ENCODE measurements at places on chromosomes 1 and 21.

DNA sequence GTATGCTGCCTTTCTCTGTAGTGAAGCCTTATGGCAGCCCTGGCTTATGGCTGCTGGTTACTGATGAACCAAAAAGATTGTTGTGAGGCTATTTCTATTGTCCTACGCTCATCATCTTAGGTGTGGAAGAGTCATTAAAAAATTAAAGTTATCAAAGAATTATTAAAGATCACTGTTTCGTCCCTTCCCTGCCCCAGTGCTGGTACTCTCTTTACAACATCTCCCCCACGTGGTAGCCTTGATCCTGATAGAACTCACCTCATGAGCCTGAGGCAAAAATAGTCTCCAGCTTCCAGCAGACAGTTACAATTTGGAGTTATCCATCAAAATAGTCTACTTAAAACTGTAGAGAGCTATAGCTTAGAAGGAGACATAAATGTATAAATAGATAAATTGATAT is 201.5 kb downstream of the S1PR1 start:
- no peak for DNase-seq

DNA sequence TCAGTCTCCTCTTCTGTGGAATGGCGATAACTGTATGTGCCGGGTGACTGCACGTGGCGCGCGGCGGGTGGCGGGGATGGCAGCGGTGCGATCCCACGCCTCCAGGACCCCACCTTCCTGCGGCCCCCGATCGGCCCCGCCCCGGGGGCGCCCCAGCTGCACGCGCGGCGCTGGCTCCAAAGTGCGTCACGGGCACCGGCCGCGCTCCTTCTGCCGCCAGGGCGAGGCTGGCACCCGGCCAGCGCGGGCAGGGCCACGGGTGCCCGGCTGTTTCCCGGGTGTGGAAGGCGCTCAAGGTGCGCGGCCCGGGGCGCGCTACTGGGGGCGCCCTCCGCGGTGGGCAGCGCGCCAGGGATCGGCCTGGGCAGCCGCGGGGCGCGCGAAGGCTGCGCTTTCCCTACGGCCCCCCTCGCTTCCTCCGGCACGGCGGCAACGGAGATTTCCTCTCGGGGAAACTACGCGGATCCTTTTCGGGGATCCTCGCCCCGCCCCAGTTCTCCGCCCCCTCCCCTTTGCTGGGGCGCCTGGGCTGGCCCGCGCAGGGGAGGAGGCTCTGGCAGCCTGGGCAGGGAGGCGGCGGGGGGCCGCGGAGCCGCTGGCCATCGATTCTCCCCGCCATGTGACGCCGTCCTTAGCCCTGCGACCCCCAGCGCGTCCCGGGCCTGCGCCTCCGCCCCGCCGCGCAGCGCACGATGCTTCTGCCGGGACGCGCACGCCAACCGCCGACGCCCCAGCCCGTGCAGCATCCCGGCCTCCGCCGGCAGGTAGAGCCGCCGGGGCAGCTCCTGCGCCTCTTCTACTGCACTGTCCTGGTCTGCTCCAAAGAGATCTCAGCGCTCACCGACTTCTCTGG is at the start of gene EVA1C:
EVA1C (plus strand) TSS at position 545 of the 853 bp plus-strand sequence; CDS start at position 693, 148 bp downstream.
- DNase-seq: peak; percentile 60

GRCh38 chr1:227038401-227038800 is 98.3 kb downstream of the COQ8A start:
- no peak for DNase-seq

DNA sequence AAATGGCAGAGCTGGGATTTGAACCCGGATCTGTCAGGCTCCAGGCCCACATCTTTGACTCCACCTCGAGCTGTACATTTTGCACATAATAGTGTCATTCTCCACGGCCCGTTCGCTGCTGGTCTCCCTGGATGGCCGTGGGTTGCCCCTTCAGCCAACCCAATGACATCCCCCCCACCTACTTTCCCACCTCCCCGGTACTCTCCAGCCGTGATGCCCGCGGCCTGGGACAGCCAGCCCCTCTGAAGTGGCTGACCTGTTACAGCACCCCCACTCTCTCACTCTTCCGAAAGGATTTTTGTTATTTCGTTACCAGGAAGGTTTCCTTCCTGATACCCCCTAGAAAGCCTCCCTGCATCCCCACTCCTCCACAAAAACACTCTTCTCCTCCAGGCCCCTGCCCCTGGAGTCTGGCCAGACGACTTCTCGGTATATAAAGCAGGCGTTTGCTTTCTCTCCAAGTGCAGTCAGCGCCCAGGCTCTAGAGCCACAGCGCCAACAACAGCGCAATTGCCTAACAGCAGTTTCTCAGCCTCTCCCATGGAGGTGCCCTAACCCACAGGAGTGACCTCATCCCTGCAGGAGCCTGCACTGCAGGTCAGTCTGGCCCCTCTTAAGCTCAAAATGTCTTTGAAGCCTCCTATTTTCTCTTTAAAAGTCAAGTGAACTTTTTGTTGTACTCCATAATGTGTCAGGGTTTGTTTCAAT is 14.5 kb upstream of the GJB5 start:
- DNase-seq: no peak

- no peak for DNase-seq
Measured at GRCh38 chr1:107993920-107994319, 28.9 kb upstream of the VAV3 start.

- DNase-seq: no peak
Measured at GRCh38 chr1:92484472-92485380, 2.0 kb downstream of the GFI1 start.

DNA sequence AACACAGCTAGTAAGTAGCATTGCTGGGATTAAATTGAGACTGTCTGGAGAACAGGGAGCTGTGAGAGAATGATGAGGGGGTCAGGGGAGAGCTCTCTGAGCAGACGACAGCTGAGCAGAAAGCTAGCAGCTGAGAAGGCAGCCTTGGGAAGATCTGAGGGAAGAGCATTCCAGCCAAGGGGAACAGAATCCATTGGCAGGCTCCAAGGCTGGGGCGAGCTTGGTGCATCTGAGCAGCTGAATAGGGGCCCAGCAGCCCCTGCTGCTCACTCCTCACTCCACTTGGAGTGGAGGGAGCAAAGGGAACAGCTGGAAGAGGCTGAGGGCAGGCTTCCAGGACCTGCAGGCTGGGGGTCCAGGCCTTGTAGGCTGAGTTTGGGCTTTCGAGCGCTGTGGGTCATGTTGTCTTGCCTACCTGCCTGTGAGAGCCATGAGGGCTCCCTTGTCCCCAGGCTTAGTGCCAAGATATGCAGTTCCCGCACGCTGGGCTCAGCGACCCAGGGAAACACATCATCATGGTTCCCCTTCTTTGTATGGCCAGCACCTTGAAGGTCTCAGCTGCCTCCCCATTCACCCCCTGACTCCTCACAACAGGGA is 10.5 kb downstream of the ACOT11 start:
- DNase-seq: no peak

DNA sequence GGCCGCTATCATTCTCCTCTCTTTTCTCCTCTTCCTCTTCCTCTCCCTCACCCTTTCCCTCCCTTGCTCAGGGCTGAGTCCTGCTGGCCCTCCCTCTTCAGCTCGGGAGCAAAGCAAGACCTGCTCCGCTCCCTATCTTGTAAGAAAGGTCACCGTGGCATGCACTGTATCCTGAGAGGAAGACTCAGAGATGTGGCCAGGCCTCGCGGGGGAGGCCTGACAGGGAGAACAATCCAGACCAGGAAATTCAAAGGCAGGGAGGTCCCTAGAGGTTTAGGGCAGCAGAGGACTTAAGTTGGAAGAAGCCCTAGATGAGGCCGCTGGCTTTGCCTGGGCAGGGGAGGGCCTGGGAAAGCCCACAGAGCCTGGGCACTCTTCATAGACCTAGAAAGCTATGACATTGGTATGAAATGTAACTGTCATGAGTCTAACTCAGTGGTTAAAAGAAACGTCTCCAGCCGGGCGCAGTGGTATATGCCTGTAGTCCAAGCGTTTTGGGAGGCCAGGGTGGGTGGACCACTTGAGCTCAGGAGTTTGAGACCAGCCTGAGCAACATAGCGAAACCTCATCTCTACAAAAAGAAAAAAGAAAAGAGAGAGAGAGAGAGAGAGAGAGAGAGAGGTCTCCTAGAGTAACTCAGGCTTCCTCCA is 14.6 kb upstream of the PTAFR start:
- DNase-seq: no peak

DNA sequence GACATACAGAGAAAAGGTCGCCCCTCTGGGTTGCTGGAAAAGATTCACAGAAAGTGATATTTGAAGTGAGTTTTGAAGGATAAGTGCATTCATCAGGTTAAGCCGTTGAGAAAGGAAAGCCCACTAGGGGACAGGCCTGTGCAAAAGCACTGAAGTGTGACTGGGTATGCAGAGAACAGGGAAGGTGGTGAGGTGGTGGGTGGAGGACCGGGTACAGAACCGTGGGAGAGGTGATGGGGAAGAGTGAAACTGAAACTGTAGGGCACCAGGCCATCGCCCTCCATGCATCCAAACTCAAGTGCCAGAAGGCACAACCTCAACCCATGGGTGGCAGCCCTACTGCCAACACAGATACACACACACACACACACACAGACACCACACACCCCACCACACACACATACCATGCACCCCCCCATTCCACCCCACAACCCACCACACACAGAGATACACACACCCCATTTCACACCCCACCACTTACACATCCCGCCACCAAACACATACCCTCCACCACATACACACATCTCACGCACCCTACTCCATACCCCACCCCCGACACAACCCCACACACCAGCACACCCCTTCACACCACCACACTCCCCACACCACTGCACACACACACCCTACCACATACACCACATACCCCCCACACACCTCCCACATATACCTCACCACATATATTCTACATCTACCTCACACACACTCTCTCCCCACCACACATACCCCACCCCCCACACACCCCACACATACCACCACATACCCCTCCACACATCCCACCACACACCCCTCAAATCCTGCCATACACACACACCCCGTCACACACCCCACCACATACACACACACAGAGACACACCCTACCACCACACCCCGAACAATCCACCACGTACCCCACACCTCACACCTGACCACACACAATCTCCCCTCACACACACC is 59.0 kb downstream of the TSEN15 start:
- DNase-seq: no peak

GRCh38 chr1:182217967-182218366 is 156.5 kb upstream of the ZNF648 start:
- DNase-seq: no peak

GRCh38 chr21:31136891-31137290 is 98.6 kb upstream of the KRTAP19-8 start:
- no peak for DNase-seq

GRCh38 chr1:64923294-64923718 is 43.0 kb downstream of the JAK1 start:
- DNase-seq: no peak

DNA sequence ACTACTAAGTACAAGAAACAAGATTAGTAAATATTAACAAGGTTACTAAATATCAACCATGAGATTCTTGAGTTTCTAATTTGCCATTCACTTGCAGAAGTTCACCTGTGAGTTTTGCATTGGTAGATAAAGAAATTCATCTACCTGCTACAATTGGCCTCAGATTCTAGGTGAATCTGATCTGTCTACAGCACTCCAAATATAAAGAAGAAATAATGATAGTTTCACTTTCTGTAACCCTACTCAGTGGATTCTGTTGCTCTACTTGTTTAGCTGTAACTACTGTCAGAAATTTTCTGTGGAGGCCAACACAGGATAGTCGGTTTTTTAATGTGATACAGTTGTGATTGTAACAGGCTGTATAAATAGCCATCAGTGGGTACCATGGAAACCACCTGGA is 118.6 kb downstream of the NR5A2 start:
- no peak for DNase-seq

DNA sequence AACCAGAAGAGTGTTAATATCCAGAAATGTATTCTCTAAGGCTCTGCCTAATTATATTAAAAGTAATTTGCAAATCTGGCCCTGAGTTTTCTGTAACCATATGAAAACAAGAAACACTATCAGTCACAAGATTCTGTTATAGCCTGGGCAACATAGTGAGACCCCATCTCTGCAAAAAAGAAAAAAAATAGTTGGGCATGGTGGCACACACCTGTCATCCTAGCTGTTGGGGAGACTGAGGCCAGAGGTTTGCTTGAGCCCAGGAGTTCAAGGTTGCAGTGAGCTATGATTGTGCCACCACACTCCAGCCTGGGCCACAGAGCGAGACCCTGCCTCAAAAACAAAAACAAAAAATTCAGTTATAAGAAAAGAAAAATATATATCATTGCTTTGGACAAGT is 25.6 kb downstream of the C1orf21 start:
- DNase-seq: no peak

DNA sequence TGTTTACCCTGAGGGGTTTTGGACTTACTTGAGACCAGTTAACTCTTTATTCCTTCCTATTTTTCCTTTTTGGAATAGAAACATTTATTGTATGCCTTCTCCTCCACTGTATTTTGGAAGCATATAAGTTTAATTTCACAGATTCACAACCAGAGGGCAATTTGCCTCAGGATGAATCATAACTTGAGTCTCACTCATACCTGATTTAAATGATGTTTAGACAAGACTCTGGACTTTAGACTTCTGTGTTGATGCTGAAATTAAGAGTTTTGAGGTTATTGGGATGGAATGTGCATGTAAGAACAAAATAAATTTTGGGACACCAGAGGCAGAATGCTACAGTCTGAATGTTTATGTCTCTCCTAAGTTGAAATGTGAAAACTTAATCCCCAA is 7.1 kb upstream of the ADAM30 start:
- no peak for DNase-seq

- no peak for DNase-seq
Measured at GRCh38 chr1:200265881-200266280, 144.0 kb downstream of the ZNF281 start.

- DNase-seq: no peak
Measured at GRCh38 chr21:35990609-35991008, 69.7 kb downstream of the SETD4 start.

- DNase-seq: peak; percentile 25
Measured at GRCh38 chr1:237938553-237938952, 47.8 kb upstream of the ZP4 start.

GRCh38 chr1:53482441-53483153 is 23.4 kb downstream of the DMRTB1 start:
- no peak for DNase-seq

- no peak for DNase-seq
Measured at GRCh38 chr1:51644533-51645197, 27.8 kb downstream of the OSBPL9 start.

All from NT2/D1 (cell line).